Astrocyte (in vitro differentiated cells and primary cell): ENCODE measurements at places on chromosomes 5 and 9. TPM values are rescaled to one million over a fixed set of nuclear protein-coding genes. Genes with fewer than 3 reads are reported as not detected.
A peak's percentile ranks its signal among the peaks of the same experiment; 100 is the strongest.

DNA sequence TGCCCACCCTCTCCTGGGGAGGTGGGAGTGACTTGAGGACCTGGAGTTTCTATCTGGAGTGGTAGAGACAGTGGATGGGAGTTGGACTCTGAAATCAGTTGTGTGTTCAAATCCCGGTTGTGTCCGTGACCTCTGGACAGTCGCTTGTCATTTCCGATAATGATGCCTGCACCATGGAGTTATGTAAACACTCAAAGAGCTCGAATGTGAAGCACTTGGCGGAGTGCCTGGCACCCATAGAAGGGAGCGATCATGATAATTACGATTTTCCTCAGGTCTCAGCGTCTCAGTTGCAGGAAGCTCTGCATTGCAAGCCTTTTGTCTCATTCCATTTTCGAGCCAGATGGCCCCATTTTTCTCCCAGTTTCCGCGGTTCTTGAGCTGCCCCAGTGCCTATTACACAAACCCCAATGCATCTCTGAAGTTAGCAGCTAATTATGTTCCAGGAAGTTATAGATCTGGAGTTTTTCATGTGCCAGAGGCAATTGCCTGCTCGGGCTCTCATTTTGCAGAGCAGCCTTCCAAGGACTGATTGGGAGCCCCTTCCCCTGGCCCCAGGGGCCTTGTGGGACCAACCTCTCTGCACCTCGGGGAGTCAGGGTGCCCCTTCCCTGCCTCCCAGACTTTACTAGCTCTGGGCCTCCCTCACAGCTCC, 175.5 kb upstream of the MVB12B start:
- DNase-seq = no peak

Gene TNFSF8
- total RNA-seq = not detected in 2 replicates

DNA sequence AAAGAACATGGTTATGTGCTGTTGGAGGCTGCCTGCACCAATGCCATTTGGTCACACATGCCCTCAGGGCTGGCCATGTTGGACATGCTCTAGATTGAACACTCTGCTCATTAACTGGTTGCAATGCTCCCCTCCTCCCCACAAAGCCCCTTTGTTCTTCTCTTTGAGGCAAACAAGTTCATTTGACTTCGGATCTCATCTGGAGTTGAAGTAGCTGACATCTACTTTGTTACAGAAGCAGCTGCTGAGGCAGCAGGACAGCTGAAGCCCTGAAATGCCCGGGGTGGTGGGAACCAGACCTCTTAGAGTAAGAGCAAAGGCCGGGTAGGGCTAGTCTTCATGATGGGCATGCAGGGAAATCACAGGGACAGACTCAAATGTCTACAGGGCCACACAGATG, 123.5 kb downstream of the APBA1 start:
- no peak for DNase-seq

GRCh38 chr9:35673132-35674024, at the start of gene CA9:
Gene CA9, plus strand, starts transcription at chr9:35673928. Its CDS starts 32 bp downstream, at chr9:35673960.
- DNase-seq = no peak

GRCh38 chr5:159678657-159679392, 237.5 kb upstream of the ADRA1B start:
- no peak for DNase-seq

Gene GMCL2
- total RNA-seq = not detected in 2 replicates

- DNase-seq = no peak
Observed at GRCh38 chr5:163535290-163535689, 29.9 kb downstream of the MAT2B start.

Gene IFNW1
- not detected in 2 replicates for total RNA-seq

Gene ZFP2
- total RNA-seq = 0.48 and 1.1 TPM in 2 replicates

DNA sequence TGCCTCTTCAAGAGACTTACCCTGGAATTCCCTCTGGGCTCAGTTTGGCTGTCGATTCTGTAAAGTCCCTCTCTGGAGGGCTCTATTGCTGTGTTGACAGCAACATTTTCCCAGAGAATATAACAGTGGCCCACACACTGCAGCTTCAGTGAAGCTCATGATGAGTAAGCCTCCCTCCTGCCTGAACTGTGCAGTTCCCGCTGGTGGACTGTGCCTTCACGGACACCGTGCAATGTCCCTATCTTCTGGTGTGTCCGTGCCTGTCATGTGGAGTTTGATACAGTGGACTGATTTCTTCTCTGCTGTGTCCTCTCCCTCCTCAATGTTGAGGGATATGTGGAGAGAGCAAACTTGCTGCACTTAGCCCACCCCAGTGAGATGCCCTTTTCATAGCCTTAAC, 109.0 kb downstream of the NTRK2 start:
- no peak for DNase-seq

DNA sequence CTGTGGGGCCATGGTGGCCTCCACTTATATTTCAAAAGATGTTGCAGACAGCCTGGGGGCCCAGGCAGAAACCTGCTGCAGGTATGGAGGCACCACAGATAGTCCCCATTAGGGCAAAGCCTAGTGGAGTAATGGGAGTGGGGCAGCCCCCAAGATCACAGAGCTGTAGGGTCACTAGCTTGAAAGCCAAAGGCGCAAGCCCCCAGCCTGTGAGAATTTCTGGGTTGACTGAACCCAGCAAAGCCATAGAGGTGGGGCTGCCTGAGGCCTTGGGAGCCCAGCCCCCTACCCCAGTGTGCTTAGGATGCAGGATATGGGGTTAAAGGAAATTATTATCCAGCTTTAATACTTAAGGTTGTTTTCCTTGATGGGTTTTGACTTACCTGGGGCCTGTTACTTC, 165.3 kb upstream of the FBN2 start:
- no peak for DNase-seq

Gene SPATA31D4
- total RNA-seq = not detected in 2 replicates

DNA sequence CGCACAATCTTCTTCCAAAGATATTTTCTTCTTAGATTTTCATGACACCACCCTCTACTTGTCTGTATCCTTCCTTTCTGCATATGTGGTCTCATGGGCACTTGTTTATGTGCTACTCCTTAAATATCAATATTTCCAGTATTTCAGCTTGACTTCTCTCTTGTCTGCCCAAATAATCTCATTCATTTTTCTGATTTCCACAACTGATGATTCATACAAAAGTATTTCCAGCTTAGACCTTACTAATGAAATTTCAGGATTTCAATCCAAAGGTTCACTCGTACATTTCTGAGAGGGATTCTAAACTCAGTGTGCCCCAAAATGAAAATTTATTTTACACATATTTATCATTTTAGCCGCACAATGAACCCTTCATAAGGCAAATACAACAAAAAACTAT, 928.9 kb upstream of the C9orf72 start:
- DNase-seq = no peak

Gene CXCL14
- total RNA-seq = 0.53 and 1.0 TPM in 2 replicates

GRCh38 chr9:76996700-76997099, 22.8 kb upstream of the FOXB2 start:
- no peak for DNase-seq

DNA sequence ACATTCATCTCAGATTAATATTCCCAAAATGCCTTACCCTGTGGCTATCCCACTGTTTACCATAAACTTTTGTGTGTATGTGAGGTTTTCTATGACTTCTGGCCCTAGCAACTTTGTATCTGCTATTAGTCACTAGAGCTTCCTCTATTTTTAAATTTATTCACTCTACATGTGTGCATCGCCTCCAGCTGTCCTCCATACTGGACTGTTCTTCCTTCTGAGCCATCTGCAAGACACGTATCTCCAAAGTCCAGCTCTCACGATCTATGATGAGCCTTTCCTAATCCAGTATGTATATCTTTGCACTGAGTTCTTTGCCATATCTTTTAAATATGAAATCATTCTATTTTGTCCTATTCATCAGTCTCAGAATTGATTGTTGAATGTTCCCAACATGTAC, 1.7 kb upstream of the GNG10 start:
- DNase-seq = no peak

Gene STPG3
- not detected in 2 replicates for total RNA-seq

Gene EHMT1
- 56.4 and 64.5 TPM in 2 replicates for total RNA-seq

DNA sequence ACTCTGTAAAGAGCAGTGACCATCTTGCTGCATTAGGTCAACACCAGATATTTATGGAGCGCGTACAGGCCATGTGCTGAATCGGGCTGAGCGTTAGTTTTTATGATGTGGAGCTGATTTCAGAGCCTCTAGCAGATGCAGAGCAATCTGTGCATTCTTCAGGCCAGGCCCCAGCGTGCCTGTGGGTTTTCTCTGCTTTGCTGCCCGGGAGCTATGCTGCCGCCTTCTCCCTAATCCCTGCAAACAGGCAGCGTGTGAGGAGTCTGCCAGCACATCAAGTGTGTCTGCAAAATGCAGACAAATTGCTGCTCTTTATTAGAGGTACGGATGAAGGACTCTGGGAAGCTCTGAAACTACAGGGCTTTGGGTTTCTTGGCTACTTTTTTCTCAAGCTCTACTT, 170.0 kb downstream of the NTRK2 start:
- peak; percentile 74 for DNase-seq

Gene EPB41L4A
- total RNA-seq = 8.2 and 11.1 TPM in 2 replicates

Gene SH2D3C
- total RNA-seq = 4.6 and 5.8 TPM in 2 replicates

Gene ADAMTSL1
- total RNA-seq = 11.4 and 12.6 TPM in 2 replicates

Gene TMC1
- total RNA-seq = 0.10 TPM in 1 of 2 replicates, not detected in the other

DNA sequence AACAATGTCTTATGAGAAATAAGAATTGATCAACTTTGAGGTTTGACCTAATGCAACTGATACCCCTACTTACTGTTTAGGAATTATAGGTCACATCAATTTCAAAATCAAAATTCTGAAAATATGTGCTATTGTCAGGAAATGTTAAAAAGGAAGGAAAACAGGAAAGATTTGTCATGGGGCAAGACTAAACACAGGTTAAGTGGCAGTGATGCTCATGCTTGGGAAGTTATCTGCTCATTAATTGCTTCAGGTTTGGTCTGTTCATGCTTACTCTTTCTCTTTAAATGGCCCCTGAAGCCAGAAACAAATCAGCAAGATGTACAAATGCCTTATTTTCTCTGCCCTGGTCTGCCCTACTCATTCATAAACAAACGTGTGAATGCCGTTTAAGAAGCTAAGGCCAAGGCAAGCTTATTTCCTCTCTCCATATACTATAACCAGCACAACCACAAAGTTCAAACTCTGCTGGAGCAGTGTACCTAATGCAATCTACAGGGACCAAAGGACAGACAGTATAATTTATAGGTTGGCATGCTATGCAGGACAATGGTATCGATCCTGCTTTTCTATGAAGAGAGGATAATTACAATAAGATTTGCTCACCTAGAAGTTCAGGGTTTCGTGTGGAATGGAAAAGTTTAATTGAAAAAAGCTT, 177.2 kb downstream of the GNAQ start:
- no peak for DNase-seq

DNA sequence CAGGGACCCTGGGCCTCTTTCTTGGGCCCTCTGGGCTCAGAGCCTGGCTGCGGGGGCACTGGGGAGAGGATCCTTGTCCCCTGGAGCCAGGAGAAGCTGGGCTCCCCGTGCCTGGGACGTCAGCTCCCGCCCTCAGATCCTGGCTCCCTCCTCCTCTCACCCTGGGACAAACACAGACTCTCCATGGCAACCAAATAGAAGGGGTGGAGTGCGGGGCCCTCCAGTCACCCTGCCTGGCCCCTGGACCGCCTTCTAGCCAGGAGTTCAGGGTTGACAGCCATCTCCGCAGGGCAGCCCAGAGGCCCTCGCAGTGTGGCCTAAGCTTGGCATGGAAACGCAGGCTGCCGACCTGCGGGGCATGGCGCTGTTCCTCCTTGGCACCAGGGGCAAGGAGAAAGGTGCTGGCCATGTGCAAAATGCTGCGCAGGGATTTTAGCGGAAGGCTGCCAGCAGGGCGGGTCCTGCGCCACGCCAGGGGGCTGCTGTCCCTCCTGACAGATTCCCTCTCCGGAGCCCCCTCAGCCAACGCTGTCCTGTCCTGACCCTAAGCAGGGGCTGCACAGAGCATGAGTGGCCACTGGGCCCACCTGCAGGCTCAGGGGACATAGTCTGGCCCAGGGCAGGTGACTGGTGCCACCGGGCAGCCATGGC, 1.0 kb downstream of the ZDHHC11 start:
- no peak for DNase-seq

- DNase-seq = no peak
Observed at GRCh38 chr9:118529624-118530214, 825.5 kb downstream of the TLR4 start.

- no peak for DNase-seq
Observed at GRCh38 chr5:386432-387341, 56.3 kb upstream of the EXOC3 start.

Gene IL4
- not detected in 2 replicates for total RNA-seq

DNA sequence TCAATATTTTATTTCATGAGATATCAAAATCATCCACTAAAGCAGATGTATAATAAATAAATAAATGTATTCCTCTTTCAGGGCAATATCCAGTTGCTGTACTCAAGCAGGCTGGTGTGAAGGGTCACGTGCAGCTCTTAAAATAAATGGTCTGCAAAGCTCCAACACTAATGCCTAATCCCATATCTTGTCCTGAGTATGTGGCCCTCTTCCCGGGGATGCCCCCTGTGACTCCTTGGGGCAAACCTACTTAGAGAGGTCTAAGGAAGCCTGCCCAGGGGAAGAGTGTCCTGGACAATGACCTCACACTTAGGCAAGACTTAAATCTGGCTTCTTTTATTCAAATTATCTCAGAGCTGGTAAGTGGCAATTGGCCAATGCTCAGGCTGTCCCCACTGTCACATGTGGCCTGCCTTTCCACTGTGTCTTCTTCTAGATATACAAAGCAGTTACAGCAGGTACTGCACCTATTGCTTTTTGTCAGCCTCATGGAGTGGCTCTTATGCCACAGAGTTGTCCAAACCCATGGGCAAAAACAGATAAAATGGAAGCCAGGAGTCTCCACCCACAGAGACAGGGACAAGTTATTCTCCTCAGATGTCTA, 55.3 kb downstream of the SEMA5A start:
- DNase-seq = no peak

DNA sequence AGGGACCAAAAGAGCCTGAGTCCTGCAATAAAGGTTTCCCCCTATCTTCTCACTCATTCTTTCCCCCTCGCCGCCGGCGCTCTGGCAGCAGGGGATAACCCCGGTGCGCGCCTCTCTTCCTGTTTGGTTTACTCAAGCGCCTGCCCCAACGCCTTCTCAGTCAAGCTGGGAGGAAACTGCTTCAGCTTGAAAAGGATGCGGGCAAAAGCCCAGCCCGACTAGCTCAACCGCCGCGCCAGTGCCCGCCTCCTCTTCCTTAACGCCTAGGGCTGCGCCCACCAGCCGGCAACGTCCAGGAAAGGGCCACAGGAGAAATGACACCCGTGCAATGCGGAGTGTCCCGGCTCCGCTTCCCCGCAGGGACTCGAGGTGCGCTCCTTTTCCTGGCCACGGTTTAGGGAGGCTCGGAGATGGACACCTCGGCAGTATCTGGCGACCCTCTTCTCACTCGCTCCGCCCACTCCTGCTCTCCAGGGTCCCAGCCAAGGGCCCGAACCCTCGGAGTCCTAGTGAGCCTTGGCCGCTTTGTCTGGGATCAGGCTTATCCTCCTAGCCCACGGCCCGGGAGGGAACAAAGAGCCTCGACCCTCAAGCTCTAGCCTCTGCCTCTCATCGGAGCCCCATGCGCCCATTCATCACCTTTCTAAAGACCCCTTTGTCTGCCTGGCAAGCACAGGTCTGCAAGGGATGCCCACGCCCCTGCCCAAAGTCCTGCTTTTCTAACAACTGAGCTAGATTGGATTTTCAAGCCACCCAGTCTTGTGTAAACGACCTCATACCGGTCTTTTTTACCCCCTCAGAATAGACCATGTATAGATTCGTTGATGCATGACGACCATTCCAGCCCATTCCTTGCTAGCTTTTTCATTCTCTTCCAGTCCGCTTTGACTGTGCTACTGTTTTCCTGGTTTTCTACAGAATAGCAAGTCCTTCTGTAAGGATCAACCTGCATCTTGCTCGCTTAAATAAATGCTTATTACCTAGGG, 2.0 kb downstream of the ST8SIA4 start:
- DNase-seq = peak; percentile 58

GRCh38 chr5:107306594-107306993, 364.1 kb downstream of the EFNA5 start:
- no peak for DNase-seq
